ENCODE measurements at places on chromosomes 5 and 9. TPM values are rescaled to one million over a fixed set of nuclear protein-coding genes. Genes with fewer than 3 reads are reported as not detected.

SGCD gene
- 12.2 TPM for polyA plus RNA-seq

DNA sequence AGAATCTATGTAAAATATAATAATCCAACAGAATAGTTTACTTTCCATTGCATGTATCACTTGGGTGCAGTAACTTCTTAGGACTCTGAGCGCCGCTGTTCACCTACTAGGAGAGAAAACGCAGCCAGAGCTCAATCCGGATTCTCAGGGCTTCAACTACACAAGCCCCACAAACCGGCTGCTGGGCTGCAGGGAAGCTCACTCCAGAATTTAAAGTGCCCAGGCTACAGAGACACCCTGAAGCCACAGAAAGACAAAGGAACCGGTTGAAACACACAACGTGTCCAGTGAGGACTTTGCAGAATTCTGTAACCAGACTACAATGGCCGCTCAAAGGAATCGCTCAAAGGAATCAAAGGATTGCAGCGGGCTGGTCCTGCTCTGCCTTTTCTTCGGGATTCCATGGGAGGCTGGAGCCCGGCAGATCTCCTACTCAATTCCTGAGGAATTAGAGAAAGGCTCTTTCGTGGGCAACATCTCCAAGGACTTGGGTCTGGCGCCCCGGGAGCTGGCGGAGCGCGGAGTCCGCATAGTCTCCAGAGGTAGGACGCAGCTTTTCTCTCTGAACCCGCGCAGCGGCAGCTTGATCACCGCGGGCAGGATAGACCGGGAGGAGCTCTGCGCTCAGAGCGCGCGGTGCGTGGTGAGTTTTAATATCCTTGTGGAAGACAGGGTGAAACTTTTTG lies at the start of gene PCDHGA10:
TSS of gene PCDHGA10 (plus strand) at position 134 of the 686 bp plus-strand sequence. CDS start at position 323, 189 bp downstream.
- no peak for DNase-seq

FCN1 gene
- polyA plus RNA-seq, result 3.4 TPM

DNA sequence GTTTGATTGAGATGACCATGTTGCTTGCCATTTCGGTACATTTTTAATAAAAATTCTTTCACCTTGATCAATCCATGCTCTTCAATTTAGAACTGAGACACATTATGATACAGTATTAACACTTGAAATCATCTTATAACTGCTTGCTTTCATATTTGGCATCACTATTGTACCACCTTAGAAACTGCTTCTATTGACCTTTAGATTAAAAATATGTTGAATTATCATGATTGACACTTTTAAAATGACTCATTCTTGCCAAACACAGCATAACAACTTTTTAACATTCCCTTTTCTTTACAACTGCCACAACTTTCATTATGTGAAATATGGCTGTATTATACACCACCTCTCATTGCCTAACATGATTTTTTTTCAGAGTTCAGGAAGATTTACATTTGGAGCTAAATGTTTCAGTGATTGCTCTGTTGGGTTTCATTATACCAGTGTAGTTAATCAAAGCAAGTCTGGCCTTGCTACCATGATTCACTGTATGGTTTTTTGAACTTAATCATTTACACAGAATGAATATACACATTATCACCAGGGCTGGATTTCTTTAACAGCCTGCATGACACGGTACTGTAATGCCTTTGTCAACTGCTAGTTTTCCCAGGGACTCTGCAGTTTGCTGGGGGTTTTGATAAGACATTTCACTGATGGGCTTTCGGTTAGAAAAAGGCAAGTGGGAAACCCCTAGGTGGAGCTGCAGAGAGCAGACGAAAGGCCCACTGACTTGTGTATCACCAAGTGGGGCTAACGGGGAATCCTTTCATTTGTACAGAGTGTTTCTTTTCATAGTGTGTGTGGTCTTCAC lies 93.6 kb upstream of the TLE4 start:
- no peak for DNase-seq

RACK1 gene
- polyA plus RNA-seq, result 2,942 TPM

DNA sequence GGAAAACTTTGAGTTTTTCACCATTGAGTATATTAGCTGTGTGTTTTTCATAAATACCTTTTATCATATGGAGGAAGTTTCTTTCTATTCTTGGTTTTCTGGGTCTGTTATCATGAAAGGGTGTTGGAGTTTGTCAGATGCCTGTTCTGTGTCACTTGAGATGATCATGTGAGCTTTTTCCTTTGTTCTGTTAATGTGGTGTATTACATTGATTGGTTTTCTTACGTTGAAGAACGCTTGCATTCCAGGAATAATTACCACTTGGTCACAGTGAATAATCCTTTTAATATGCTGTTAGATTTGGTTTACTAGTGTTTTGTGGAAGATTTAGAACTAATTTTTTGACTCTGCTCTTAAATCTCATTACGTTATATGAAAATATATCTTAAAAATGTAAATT lies 7.8 kb downstream of the PLEKHG4B start:
- no peak for DNase-seq

OR4F3 gene
- not detected for polyA plus RNA-seq

- DNase-seq, result no peak
These were observed 8.6 kb downstream of the PDCD1LG2 start for GRCh38 chr9:5518937-5519319.

DNA sequence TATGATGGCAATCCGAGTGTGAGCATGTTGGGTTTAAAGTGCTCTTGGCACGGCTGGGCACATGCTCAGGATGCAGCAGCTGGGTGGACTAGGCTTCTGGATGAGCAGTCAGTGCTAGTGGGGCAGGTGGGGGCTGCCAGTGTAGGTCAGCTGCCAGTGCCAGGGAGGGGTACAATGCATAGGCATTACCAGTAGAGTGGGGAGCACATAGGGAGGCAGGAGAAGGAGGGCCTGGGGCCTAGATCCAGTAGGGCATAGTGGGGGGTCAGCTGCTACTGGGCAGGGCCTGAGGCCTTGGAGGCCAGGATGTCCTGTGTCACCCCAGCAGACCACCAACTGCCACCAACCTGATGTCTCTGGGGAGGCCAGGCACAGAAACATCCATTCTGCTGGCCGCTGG lies 24.2 kb downstream of the ACSL6 start:
- no peak for DNase-seq

CXCL14 gene
- 42.5 TPM for polyA plus RNA-seq

GRCh38 chr9:133237035-133237731 lies 28.1 kb upstream of the OBP2B start:
- DNase-seq, result no peak

DNA sequence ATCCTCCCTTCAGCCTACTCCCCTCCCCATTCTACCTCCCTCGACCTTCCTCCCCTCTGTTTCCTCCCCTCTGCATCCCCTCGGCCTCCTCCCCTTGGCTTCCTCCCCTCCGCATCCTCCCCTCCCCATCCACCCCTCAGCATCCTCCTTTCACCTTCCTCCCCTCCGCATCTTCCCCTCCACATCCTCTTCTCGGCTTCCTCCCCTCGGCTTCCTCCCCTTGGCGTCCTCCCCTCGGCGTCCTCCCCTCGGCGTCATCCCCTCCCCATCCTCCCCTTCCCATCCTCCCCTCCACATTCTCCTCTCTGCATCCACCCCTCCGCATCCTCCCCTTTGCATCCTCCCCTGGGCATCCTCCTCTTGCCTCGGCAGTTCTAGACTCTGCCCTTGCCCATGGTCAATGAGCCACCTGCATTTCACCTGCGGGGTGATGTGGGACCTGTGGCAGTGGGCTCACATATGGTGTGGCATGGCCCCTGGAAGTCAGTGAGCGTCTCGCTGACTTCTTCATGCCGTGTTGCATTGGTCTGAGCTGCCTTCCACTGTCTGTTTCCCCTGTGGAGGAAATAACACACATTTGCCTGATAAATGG lies 113.0 kb downstream of the WNK2 start:
- no peak for DNase-seq

DNA sequence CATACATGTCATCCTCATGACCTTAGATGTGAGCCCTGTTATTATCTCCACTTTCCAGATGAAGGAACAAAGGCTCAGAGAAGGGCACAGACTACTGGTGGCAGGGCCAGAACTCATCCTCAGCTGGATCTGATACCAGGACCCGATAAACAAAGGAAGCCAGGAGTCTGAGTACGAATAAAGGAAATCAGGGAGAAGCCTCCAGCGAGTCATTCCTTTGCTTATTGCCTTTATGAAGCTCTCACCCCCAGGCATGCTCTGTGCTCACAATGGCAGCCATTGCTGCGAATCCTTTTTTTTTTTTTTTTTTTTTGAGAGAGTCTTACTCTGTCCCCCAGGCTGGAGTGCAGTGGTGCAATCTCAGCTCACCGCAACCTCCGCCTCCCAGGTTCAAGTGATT lies 130.1 kb downstream of the GAPVD1 start:
- DNase-seq, result no peak

DNA sequence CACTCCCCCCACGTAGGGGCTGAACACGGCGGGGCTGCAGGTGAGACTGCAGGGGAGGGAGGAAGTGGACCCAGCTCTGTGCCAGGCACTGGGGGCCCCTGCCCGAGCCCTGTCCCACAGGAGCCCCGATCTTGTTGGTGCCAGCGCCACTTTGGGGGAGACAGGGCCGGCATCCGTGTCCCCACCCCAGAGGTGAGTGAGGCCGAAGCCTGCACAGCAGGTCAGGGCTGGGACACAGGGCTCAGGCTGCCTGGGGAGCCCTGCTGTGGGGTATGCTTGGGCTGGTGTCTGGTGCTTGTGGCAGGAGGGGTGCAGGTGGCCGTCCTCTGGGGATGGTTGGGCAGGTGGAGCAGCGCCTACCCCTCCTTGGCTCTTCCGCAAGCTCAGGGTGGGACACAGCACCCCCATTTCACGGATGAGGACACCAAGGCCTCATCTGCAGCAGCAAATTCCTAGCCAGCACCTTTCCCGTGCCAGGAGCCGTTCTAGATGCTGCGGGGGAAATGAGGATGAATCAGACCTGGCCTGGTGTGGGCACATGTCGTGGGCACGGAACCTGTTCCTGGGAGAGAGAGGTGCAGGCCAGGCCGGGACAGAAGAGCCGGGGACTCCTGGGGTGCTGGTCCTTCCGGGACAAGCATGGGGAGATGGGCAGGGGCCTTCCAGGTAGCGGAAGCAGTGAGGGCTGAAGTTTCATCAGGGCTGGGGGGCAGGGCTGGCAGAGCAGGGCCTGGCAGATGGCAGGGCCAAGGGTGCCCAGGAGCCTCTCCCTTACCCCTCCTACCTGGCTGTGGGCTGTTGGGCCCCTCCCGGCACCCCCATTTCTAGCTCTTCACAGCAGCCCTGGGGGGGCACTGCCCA lies 35.2 kb downstream of the KCNT1 start:
- DNase-seq, result no peak

DNA sequence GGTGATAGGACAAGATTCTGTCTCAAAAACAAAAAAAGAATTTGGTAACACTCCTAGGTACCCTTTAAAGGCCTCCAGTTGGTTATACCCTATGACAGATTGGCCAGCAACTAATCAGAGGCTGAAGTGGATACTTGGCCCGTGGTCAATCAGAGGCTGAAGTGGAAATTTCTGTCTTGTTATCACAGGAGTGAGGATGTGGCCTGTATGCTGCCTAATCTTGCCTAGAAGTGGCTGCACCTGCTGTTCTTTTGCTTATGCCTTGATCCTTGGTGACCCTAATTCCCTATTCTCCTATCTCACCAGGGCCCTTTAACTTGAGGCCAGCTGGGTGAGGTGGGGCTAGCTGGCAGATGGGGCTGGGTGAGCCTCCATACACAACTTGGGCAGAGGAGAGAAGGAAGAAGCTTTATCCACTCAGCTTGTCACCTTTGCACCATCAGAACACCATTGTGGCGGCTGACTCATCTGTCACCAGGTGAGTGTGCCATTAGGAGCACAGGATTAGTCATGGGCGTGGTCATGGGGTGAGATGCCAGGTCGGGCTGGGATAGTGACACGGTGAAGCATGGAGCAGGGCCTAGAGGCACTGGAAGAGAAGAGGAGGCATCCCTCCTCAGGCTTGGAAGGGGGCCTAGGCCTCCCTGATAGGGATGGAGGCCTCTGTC lies 41.5 kb downstream of the SAR1B start:
- DNase-seq, result no peak

DNA sequence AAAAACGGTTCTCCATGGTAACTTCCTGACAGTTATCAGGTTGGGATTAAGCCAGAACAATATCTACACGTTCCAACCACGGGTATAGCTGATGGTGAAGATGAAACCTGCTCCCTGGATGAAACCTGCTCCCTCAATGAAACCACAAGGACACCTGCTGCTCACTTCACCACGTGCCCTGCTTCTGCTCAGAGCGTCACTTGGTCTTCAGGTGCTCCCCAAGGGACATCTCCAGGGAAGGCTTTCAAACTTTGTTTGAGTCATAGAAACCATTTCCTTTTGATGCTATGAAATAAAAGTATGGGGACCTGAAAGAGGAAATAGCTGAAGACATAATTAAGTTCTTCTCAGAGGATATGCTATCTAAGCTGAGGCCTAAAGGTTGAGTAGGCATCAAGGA lies 242.4 kb downstream of the MED10 start:
- DNase-seq, result no peak

DNA sequence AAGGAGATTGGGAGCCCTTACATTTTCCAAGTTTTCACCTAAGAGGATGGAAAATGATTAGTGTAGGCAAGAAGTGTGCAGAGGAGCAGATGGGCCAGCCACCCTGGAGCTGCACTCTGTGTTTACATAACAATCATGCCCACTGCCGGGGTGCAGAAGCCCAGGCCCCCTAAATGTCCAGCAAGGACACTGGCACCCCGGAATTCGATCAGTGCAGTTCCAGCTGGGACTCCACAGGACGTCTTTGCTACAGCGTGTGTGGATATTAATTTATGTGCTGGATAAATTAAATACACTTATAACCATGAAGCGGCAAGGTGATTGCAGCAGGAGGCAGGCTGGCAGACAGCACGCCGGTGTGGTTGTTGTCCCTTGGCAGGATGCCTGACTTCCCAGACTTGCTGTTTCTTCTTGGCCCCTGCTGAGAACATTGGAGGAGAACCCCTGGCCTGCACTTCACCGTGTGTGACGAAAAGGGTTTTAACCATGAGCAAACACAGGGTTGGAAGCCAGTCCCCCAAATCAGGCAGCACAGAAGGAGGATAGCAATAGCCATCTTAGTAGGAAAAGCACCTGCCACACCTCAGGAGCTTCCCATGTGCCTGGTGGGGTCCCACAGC lies 73.7 kb downstream of the GADD45G start:
- no peak for DNase-seq

GRCh38 chr9:133352635-133353340 lies 3.5 kb downstream of the SURF1 start:
- DNase-seq, result no peak

SHLD3 gene
- 4.4 TPM for polyA plus RNA-seq

TNFSF15 gene
- polyA plus RNA-seq, result 12.4 TPM

DNA sequence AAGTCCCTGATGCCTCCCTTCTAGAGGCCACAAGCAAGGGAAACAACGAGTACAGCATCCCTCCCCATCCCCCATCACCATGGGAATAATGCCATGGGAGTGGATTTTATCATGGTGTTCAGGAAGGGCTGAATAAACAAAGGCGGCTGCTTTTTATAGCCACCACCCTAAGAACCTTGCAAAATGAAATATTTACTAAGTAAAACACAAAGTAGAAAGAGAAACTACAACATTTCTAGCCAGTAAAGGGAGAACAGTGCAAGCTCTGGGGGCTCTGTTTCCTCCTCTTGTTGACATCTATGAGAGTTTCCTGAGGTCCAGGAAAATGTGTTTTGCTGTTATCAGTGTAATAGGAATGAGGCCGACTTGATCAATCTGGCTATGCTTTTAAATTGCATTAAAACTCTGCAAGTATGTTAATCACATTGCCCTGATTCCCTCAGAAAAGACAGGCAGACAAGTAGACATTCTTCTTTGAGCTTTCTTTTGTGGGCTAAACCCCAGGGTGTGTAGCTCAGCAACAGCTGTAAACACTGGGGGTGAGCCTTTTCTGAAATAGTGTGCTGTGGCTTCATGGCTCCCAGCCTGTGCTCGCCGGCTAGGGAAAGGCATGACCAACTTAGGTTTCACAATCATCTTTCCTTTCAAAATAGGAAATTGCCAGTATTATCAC lies 31.1 kb downstream of the SV2C start:
- DNase-seq, result no peak

GRCh38 chr9:128104171-128104618 lies 23.3 kb downstream of the PTGES2 start:
- DNase-seq, result no peak
